ENCODE measurements at places on chromosomes 16 and 17.

- no peak for DNase-seq
These were observed 693 bp downstream of the CLDN7 start for GRCh38 chr17:7261379-7262191.

DNA sequence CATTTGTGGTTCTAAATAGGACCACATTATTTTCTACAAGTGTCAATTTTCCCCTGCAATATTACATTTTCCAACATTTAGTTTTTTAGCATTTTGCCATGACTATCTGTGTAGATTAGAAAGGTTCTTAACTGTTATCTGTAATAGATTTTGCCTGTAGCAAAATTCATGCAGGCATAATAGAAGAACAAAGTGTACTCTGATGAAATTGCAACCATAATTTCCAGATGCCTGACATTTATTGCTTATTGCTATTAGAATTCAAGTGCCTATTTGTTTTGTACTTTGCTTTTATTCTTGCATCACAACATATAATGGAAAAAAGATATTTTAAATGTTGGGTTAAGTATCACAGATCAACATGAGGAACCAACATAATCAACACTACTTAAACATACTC lies 337.7 kb downstream of the TOX3 start:
- DNase-seq = no peak

- peak; percentile 9 for DNase-seq
These were observed 21.0 kb downstream of the FBXO39 start for GRCh38 chr17:6796887-6797490.

GRCh38 chr17:51351890-51352289 lies 91.5 kb downstream of the UTP18 start:
- peak; percentile 51 for DNase-seq

DNA sequence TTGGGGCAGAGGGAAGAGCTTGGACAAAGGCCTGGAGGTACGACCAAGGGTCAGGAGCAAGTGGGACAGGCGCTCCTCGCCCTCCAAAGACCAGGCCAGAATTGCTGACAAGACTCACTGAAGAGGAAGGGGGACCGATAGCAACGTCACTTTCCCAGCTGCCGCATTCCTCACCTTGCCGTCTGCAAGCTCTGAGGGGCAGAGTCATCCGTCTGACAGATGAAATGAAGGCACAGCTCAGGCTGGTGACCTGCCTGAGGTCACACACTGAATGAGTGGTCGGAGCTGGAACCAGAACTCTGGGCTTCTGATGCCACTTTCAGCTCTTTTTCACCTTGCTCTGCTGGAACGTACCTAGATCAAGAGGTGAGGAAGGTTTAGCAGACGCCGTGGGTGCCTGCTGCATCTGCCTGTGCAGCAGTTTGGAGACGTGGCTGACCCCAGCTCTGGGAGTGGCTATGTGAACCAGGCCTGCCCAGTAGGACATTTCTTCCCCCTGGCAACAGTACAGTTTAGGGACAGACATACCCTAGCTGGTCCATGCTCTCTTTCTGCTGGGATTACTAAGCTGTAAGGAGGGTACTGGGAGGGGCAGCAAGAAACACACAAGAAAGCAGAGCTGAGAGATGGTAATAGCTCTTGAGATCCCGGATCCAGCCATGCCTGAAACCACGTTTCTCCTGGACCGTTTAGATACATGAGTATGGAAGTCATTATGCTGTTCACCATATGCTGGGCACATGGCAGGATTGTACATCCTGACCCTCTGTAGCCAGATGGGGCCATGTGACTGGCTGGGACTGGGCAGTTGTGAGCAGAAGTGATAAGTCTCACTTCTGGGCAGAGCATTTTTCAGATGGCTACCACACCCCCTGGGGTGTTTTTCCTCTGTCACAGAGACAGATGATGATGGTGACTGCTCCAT lies 50.9 kb downstream of the IL21R start:
- no peak for DNase-seq

GRCh38 chr16:83211711-83212110 lies 584.9 kb downstream of the CDH13 start:
- DNase-seq = peak; percentile 5

DNA sequence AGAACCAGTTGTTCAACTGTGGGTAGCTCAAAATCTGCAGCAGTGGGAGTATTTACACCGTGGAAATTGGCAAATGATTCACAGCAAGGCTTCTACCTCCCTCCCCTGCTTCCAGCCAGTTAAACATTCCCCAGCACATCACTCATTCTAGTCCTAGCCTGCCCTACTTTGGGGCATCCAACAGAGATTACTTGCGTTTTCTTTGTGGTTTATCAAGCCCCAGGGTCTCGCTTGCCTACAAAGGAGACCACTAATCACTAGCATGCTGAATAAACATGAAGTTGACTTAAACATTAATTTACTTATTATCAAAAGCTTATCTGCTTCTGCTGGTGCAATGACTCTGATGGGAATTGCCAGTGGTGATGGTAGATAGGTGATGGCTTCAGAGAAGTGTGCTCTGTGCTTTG lies 94.5 kb downstream of the MARF1 start:
- DNase-seq = no peak

- peak; percentile 39 for DNase-seq
These were observed 3.8 kb downstream of the CFAP97D1 start for GRCh38 chr17:43784068-43784467.

GRCh38 chr17:62692159-62692651 lies 64.7 kb downstream of the MRC2 start:
- no peak for DNase-seq

DNA sequence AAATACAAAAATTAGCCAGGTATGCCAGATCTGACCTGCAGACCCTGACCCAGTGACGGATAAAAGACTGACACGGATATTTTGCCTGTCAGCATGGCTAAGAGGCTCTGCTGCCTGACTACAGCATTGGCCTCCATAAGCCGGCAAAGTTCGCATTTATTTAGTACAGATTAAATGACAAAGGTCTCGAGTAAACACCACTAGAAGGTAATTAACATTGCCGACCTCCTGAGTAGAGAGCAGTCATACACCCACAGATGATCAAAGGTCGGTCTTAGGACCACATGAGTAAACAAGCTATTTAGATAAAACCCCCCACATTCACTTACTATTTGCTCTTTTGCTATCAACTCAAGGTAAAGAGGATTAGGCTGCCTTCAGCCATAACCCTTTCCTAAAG lies 55.7 kb downstream of the KNOP1 start:
- no peak for DNase-seq

- DNase-seq = no peak
These were observed 42.3 kb upstream of the MED9 start for GRCh38 chr17:17434477-17434876.

DNA sequence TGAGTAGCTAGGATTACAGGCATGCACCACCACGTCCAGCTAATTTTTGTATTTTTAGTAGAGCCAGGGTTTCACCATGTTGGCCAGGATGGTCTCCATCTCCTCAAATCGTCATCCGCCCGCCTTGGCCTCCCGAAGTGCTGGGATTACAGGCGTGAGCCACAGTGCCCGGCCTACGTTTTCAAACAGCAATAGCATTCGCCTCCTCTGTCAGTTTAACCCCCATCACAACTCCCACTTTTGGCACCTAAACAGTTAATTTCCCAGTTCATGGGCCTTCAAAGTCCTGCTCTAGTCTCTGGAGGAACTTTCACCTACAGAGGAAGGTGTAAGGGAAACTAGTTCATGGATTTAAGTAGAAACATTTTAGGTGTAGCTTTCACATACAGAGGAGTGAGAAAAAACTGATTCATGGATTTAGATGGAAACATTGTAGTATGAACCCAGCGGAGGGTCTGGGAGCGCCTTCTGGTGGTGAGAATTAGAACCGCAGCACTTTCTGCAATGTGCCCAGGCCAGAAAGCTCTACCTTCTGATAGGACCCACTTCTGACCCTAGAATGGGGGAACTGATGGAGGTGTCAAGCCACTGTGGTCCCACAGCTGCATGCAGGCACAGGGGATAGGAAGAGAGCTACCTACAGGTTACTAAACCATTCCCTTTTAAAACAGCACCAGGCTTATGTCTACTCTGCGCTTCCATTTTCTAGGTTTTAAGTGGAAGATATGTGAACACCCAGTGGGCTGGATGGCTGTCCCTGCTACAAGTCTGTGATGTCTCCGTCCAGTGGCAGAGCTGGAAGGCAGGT lies 12.0 kb upstream of the MEOX1 start:
- peak; percentile 76 for DNase-seq

- no peak for DNase-seq
These were observed 167.4 kb upstream of the CACNG5 start for GRCh38 chr17:66667491-66668030.

DNA sequence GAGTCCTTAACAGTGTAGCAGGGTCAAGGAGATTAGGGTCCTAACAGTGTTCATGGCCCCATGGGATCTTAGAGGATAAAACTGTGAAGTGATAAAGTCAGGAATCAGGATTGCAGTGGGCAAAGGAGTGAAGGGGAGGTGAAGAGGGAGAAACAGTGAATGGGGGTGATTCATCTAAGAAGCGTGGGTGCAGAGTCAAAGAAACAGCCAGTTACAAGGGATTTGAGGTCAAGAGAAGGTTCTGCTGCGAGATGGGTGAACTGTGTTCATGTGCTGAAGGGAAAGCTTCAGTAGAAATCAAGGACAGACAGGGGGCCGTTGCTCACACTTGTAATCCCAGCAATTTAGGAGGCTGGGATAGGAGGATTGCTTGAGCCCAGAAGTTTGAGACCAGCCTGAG lies 5.9 kb downstream of the GTF3C1 start:
- DNase-seq = no peak

- DNase-seq = no peak
These were observed 87.0 kb downstream of the GNAO1 start for GRCh38 chr16:56278196-56278855.

DNA sequence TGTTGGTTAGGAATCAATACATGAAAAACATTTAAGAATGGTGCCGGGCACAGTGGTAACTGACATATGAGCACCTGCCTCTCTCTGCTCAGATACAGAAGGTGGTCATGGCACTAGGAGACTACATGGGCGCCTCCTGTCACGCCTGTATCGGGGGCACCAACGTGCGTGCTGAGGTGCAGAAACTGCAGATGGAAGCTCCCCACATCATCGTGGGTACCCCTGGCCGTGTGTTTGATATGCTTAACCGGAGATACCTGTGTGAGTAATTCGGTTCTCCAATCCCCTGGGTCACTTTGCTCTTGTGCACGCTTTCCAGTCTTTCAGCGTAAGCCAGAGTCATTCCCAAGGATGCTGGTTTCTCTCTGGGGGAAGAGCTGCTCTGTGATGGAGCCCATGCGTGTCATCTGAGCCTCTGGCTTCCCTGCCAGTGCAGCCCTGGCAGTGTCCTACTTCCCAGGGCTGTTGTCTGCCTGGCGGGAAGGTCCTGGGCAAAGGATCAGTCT lies 3.0 kb upstream of the CD68 start:
- DNase-seq = no peak

DNA sequence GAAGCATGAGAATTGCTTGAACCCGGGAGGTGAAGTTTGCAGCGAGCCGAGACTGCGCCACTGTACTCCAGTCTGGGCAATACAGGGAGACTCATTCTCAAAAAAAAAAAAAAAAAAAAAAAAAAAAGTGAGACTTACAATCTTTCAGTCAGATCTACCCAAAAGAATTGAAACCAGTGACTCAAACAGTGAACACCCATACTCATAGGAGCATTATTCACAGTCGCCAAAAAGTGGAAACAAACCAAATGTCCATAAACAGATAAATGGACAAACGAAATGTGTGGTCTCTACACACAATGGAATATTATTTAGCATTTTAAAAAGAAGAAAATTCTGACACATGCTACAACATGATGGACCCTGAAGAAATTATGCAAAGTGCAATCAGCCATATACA lies 9.1 kb upstream of the SCNN1B start:
- no peak for DNase-seq
